Stimulated activated CD8-positive, alpha-beta memory T cell treated with anti-CD3 and anti-CD28 coated beads, Interleukin-7, amount 100 ng/mL, for 1 hour (primary cell): ENCODE measurements at places on chromosomes 5 and 9.

GRCh38 chr5:102796498-102796897 lies 41.4 kb downstream of the PAM start:
- DNase-seq: no peak

GRCh38 chr9:135504262-135505243 lies 4.1 kb downstream of the MRPS2 start:
- DNase-seq: peak; percentile 25

- DNase-seq: no peak
Observed at GRCh38 chr5:39021413-39021812, 52.8 kb downstream of the RICTOR start.

DNA sequence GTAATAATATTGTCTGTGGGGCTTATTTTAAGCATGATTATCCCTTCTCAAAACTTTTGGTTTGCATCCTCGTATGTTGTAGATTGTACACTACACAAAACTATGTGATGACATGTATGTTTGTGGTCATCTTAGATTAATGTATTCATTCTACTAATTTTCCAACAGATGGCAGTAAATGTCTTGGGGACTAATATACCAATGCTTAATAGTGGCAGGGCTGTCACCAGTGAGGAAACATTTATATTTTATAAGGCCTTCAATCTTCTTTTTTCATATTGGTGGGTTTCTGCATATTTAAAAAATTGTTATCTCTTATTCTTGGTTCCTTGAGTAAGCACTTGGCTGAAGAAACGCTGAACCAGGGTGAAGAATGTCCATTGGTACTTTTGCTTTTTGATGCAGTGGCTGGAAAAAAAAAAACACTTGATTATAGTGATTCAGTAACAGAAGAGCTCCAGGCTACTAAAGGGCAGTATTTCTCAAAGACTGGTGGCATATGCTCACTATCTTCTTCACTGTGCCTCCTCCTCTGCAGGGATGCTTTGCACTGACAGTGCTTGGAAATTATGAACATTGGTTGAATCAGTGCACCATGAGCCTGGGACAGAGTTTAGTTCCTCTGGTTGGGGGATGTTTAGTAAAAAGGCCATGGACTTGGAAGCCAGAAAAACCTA lies 530.3 kb downstream of the RASEF start:
- DNase-seq: no peak

DNA sequence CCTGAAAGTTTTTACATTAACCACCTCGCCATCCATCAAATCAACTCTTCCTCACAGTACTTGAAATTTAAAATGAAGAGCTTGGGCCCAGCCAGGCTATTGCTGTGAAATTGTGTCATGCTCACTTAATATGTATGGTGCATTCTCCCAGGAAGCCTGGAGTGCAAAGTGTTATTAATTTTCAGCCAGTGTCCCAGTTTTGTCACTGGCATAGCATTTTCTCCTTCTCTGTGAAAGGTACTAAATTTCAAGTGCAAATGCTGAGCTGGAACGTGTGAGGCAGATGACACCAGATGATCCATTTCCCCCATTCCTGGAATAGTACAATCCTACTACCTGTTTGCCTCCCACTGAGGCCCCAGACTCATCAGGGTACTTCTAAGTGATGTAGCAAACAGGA lies 397.6 kb upstream of the ACTBL2 start:
- DNase-seq: no peak

DNA sequence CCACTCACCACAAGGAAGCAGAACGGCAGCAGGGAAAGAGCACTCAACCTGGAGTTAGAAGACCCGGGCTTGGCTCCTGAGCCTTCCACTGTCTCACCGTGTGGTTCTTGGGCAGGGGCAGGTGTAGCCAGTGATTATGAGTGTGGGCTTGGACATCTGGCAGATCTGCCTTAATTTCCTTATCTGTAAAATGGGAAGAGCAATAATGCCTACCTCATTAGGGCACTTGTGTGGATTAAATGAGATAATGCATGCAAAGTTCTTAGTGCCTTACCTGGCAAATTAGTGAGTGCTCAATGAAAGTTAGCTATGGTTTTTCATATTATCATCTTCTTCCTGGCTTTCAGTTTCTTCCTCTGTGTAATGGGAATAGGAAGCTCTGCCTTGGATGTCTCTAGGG lies 28.1 kb upstream of the COL15A1 start:
- no peak for DNase-seq

DNA sequence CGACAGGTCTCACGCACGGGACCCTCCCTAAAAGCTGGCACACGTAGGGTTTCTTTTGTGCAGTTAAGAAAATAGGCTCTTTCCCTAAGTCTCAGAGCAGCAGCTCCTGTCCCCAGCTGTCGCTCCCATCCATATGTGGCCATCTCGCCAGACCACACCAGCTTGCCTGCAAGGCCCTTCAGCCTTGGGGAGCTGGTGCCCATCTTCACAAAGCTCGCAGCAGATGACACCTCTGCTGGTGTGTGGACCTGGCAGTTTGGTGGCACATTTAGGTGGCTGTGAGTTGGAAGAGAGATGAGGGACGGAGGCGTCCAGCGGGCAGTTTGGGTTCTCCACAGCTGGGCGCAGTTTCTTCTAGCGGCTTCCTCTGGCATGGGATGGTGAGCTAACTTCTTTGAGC lies 239.0 kb downstream of the FANCC start:
- DNase-seq: no peak

DNA sequence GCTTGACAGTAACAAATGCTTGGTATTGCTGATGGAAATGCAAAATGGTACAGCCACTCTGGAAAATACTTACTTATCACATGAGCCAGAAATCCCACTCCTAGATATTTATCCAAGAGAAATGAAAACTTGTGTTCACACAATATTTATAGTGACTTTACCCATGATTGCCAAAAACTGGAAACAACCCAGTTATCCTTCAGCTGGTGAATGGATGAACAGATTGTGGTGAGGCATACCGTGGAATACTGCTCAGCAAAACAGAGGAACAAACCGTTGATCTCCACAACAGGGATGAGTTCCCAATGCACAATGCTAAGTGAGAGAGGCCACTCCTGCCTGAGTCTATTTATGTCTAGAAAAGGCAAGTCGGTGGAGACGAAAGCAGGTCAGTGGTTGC lies 40.5 kb upstream of the LRRC14B start:
- no peak for DNase-seq

GRCh38 chr5:59354811-59355210 lies 538.7 kb downstream of the PDE4D start:
- no peak for DNase-seq

DNA sequence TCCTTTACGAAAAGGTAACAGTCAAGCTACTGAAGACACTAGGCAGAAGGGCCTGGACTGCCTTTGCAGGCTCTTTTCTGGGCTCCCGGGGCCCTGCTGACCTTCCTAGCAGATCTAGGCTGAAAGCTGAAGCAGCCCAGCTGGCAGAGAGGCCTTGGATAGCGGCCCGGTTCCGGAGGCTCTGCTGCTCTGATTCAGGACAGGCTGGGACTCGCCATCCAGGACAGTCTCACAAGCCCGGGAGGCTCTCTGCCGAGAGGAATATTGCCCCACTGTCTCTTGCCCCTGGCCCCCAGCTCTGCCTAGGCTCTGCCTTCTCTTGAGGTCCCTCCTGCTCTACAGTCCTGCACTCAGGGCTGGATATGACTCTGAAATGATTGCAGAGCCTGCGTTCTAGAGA lies 67.8 kb downstream of the PSD2 start:
- DNase-seq: no peak

- no peak for DNase-seq
Observed at GRCh38 chr5:14598225-14598624, 16.6 kb downstream of the OTULINL start.

GRCh38 chr9:126504086-126504976 lies 109.4 kb upstream of the LMX1B start:
- no peak for DNase-seq

DNA sequence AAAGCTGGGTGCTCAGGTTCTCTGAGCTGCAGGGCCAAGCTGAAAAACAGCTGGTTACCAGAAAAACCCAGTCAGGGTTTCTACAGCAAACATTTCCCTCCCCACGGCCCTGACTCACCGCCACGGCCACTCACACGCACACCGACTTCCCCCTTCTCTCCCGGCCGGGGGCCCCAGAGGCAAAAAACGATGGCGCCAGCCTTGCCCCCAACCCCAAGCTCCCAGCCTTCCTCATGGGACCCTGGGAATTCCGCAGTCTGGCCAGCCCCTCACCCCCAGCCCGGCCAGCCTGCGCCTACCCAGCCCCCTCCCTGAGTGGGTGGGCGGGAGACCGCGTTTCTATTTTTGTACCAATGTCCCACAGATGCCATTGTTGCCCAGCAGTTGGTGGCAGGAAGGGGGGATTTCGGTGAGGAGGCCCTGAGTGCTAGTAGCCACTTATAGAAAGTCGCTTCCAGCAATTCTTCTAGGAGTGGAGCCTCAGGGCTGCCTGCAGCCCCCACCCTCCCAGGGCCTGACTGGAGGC lies 18.4 kb downstream of the ENG start:
- no peak for DNase-seq

DNA sequence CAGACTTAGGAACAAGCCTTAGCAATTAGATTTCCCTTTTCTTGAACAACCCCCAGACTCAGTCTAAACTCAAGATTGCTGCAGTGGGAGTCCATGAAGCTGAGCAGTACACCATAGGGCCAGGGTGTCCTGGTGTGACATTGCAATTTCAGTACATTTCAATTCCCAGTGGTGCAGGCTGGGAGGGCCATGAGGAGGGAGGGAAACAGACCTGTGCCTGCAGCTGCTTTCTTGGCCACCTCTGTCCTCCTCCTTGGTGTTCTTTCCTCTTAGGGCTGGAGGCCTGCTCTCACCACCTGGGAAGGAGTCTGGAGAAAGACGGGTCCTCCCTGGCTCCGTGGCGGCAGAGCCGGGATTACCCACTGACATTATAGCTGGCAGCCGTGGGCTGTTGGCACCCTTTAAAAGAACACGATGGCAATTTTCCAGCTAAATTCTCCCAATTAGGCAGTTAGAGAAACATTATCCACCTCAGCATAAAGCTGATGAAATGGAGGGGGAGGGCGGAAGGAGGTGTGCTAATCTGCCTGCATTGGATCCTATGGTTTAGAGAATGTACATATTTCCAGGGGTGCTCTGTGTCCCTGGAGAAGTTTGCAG lies 186.4 kb downstream of the SLIT3 start:
- DNase-seq: no peak

- no peak for DNase-seq
Observed at GRCh38 chr9:111274737-111275136, 55.3 kb downstream of the OR2K2 start.

DNA sequence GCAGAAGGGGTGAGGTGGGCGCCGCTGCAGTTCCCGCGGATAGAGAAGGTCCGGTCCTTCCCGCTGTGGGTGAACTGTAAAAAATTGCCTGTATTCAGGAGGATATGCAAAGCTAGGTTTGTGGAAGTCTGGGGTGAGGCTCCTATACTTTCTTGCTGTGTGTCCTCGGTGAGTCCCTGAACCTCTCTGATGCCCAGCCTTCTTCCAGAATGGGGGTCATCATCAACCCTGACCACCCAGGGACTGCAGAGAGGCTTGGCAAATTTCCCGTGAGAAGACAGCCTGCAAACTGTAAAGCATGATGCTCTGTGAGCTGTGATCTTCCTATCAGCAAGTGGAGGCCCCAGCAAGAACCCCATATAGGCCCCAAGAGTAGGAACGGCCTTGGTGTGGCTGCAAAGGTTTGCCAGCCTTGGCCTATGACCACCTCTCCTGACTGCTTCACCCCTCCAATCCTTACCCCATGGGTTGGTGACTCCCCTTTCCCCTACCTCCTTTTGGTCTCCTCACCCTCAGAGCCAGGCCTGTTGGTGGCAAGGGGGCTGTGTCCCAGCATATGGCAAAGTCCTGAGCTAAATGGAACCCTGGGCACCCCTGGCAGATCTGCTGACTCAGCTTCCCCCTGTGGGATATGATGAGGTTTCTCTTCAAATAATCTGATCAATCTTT lies 760 bp downstream of the ALDH1B1 start:
- no peak for DNase-seq

- no peak for DNase-seq
Observed at GRCh38 chr5:179370490-179371120, 25.3 kb upstream of the ADAMTS2 start.

- no peak for DNase-seq
Observed at GRCh38 chr9:113187929-113188595, 33.0 kb downstream of the FKBP15 start.

- no peak for DNase-seq
Observed at GRCh38 chr5:177545487-177546257, 8.7 kb downstream of the FAM193B start.

- no peak for DNase-seq
Observed at GRCh38 chr9:34517185-34517584, 5.6 kb downstream of the ENHO start.

DNA sequence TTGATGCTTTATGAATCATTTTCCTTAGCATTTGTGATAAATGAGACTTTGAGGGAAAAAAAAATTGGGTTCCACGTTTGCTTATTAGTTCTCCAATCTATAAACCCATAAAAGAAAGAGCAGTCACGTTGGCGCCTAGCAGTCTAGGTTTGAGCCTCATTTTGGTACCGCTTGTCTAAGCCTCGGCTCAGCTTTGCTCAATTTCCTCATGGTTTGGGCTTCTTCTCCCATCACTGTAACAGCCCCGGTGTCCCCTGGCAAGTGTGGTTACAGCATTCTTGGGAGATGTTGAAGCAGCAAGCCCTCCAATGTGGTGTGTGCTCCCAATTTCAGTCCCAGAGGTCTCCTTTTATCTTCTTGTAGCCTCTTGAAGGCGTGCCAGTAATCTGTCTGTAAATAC lies 578.4 kb downstream of the CDK5RAP2 start:
- DNase-seq: no peak

DNA sequence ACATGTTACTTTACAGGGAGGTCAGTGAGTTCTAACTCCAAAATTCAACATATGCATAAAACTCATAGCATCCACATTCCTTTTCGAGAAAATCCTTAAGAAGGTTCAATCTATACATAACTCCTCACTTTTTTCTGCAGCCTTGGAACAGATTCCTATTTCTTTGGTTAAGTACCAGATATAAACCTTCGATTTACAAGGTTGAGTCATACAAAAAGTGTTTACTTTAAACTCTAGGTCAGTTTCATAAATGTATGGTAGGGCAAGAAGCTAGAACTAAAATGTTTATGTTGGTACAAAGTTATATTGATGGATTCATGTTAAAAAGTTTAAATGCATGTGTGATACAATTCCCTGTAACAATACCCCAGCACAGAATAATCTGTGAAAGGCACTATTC lies 19.4 kb downstream of the CDKN2AIPNL start:
- no peak for DNase-seq

DNA sequence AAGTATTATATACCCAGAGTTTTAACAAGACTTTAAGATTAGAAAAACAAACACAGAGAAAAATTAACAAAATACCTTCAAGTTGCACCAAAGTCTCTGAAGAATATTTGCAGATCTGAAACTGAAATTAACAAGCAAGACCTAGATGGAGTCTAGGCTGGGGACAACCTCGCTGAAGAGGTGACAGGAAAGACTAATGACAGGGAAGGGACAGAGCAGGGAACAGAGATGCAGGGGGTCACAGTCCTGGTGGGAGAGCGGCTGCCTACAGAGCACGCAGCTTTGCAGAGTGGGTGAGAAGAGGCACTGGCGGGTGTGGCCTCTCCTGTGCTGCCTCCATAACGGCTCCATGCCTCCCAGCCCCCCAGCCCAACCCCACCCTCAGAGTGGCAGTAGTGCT lies 13.5 kb downstream of the RETREG1 start:
- no peak for DNase-seq

GRCh38 chr5:149358294-149358651 lies 427 bp downstream of the PCYOX1L start:
- DNase-seq: peak; percentile 15

GRCh38 chr5:93476251-93476742 lies 104.7 kb downstream of the NR2F1-AS1 start:
- DNase-seq: no peak
